CD8-positive, alpha-beta T cell (primary cell): ENCODE measurements at places on chromosomes 3 and 15.

- DNase-seq, result no peak
Observed at GRCh38 chr15:31377030-31377429, 50.4 kb downstream of the KLF13 start.

DNA sequence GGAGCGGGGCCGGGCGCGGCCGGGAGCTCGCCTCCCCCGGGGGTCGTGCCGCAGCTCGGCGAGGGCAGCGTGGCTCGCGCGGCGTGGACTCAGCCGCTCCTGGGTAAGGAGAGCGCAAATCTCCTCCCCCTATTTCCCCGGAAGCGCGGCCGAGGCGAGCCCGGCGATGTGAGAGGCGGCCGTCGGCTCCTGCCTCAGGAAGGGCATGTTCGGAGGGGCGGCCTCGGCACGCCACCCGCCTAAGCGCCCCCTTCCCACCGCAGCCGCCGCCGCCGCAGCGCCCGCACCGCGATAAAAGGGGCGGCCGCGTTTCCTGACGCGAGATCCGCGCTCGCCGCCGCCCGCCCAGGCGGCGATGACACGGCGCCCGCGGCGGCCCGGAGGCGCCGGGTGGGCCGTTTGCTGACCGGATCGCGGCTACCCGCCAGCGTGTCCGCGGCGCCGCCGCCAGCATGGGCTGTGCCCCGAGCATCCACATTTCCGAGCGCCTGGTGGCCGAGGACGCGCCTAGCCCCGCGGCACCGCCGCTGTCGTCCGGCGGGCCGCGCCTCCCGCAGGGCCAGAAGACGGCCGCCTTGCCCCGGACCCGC is at the start of gene PDE8A:
PDE8A (plus strand) TSS at position 146 of the 590 bp plus-strand sequence; CDS start at position 453, 307 bp downstream.
- peak; percentile 56 for DNase-seq

DNA sequence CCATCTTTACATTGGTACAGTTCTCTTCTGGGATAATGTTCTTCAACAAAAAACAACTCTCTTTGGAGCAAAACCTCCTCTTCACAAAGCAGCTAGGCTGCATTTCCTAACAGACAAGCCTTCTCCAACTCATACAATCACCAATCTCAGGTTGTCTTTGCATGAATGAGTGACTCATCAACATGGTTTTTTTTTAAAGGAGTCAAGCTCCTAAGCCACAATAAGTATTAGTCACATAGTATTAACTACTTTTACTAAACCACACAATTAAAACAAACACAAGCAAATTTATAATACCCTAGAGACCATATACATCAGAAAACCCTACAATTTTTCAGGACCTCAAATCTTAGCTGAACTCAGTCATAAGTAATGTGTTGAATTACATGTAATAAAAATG is 137.4 kb downstream of the TBC1D5 start:
- no peak for DNase-seq

DNA sequence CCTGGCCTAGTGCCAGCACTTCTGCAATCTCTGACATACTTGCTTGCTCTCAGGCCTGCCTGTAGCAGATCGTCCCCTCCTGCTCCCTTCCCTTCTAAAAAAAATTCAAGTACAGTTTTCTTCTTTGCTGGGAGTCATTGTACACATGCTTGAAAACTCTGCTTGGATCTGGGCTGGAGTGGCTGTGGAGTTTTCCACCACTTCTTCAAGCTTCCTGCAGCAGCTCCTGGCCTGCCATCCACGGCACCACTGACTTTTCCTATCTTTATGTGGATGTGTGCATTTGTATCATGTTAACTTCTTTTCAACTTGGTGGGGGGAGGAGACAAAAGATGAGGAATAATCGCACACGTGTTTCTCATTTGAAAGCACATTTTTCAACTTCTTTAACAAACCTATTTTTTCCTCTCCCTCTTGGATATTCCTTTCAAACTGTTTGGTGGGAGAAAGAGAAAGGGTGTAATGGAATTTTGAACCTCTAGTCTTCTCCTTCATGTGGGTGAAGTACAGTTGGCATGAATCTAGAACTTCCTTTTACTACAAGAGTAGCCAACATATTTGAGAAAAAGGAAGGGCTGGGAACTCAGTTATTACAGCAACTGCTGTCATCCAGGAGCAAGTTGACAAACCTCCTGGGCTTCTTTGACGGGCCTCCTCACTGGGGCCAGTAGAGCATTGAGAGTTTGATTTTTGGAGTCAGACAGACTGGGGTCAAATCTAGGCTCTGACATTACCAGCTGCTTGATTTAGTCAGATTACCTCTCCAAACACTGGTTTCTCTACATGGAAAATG is 61.2 kb upstream of the LRTM1 start:
- no peak for DNase-seq

DNA sequence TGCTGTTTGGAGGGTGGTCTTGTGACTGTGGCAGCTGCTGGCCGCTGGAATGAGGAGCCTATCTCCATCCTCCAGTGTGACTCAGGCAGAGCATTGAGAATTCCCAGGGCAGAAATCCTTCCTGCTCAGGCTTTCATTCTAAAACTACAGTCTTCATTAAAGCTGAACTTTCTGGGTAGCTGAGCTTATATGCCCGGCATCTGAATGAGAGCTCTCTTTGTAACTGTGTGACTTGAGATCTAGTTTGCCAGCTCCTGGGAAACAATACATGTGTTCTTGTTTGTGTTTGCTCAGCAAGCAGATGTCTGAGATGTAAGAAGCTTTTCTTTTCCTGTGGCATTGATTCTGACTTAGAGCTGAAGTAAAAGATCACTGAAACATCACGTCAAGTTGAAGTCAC is 22.4 kb downstream of the RLBP1 start:
- DNase-seq, result no peak

DNA sequence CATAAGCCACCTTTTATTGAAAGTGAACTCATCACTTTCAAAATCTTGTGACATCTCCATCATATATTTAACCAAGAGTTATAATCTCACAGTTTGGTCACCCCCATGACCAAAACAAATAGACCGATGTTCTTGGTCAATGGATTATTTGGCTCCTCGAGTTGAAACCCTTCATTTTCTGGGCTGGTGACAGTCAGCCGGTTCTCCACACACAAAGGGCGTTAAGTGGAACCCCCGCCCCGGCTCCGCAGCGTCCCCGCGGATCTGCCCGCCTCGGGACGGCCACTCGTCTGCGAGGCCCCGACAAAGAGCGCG is 772 bp downstream of the TSPAN3 start:
- DNase-seq, result no peak

GRCh38 chr3:71064291-71064955 is 519.1 kb downstream of the FOXP1 start:
- peak; percentile 48 for DNase-seq

GRCh38 chr3:164179110-164179774 is 899.1 kb downstream of the SI start:
- DNase-seq, result no peak

DNA sequence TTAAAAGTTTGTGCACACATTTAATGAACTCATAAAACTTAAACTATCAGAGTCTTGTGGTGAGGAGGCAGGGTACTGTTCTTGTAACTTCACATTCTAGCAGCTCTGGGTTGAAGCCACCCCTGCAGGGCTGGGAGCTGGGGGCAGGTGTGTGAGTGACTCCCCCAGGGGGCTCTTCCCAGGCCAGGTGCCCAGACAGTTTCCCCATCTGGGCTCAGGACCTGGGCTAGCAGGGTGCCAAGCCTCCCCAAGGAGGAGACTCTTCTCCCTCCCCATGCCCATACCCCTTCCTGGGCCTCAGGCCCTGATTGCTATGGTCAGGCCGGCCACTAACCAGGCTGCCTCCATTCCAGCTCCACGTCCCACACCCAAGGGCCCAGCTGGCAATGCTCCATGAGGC is 22.0 kb upstream of the CHCHD6 start:
- DNase-seq, result no peak

- no peak for DNase-seq
Observed at GRCh38 chr3:55571913-55572312, 84.8 kb upstream of the WNT5A start.

DNA sequence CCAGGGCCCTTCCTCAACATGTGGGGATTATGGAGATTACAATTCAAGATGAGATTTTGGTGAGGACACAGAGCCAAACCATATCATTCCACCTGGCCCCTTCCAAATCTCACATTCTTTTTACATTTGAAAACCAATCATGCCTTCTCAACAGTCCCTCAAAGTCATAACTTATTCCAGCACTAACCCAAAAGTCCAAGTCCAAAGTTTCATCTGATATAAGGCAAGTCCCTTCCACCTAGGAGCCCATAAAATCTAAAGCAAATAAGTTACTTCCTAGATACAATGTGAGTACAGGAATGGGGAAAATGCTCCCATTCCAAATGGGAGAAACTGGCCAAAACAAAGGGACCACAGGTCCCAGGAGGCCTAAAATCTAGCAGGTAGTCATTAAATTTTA is 309.5 kb upstream of the SLITRK3 start:
- no peak for DNase-seq

DNA sequence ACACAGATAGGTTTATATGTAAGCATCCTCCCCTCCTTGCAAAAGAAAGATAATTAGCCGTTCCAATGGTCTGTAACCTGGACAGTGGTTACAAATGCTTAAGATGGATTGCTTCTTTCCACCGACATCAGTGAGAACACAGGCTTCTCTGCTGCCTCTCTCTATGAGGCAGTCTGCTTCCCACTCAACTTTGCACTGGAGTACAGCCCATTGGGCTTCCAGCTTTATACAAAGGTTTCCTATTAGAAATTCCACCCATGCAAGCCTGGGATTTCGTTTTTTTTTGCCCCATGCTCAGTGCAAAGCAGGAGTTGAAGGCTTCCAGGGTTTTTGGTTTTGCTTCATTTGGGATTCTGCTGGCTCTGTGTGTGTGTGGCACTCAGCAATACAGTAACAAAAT is 47.3 kb upstream of the C3orf22 start:
- no peak for DNase-seq

GRCh38 chr3:172856795-172857742 is 106.5 kb downstream of the ECT2 start:
- DNase-seq, result no peak

GRCh38 chr3:4845882-4846281 is 133.4 kb upstream of the BHLHE40 start:
- peak; percentile 87 for DNase-seq

- no peak for DNase-seq
Observed at GRCh38 chr15:78212008-78212407, 22.4 kb downstream of the ACSBG1 start.

DNA sequence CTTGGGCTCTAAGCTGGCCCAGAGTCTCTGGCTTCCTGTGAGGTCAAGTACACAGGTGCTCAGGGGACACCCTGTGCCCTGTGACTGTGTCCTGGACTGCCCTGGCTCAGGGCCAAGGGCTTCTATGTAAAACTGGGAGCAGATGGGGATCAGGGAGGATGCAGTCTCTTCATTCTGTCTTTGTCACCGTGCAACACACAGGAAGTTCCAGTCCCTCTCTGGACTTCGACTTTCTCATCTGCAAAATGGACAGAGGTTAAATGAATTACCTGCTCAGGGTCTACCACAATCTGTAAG is 61.9 kb upstream of the TLE3 start:
- DNase-seq, result no peak

DNA sequence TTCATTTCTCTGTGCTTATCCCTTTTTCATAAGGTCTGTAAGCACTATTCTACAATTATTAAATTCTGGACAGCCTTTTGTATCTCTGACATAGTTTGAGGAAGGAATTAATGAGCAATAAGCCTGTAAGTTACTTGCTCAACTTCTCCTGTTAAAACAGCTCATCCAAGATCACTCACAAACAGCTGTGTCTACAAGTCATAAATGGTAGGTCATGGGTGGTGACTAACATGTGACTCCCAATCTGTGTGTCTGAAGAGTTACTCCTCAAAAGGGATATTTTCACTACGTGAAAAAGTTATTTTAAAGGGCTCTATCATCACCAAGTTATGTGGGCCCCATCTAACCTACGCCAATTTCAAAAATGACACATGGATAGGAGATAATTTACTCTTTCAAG is 145.2 kb upstream of the CBLB start:
- no peak for DNase-seq
